ENCODE measurements at places on chromosomes 7 and 10.

DNA sequence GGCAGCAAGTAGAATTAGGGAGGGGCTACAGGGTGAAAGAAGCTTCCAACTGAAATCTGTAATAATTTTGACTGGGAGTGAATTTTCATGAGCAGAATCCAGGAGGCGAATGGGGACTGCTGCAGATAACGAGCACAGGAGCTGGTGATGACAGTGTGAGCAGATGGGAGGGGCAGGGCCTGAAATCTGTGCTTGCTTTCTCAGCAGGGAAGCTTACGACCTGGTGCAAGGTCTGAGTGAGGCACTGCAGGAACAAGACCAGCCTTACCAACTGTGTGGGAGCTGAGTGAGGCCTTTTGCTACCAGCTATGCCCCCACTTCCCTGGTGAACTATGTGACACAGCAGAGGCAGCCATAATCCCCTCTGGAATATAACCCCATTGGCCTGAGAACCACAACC, 109.8 kb downstream of the HPSE2 start:
- DNase-seq = no peak

DNA sequence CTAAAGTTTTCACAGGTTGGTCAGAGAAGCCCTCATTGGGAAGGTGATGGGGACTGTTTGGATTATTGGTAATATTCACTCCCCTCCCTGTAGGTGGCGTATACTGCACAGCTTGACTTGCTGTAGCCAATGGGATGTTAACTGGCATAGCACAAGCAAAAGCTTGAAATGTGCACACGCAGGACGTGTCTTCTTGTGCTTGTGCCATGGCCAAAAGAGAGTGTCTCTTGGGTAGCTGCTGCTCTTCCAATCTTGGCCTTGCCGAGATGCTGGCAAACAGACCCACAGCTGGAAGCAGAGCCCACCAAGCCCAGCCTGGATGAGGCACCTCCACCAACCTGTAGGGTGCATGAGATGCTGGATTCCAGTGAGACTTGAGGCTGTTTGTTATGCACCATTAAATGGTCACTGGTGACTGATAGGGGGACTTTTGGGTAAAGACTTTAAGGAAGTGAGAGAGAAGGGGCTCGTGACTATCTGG, 266.0 kb downstream of the GRID1 start:
- no peak for DNase-seq

- DNase-seq = no peak
Measured at GRCh38 chr10:45155784-45156183, 155.1 kb downstream of the ZNF22 start.

GRCh38 chr7:138943061-138943460, 38.1 kb downstream of the KIAA1549 start:
- no peak for DNase-seq

DNA sequence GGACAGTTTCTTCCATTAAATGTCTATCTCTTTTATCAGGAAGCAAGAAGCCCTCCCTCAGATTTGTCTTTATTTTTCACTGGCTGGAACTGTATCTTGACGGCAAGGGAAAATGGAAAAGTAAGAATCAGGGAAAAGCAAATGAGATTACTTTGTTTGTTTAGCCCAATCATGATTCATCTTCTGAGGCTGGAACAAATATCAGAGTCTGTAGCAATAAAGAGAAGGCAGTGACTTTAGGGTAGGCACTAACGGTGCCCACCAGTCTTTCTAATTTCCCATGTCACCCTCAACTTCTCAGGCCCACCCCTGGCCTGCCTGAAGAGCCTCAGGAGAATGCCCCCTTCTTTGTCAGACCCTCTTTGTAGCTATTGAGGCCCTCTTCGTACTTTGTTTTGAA, 36.3 kb upstream of the GOLGA7B start:
- DNase-seq = no peak

DNA sequence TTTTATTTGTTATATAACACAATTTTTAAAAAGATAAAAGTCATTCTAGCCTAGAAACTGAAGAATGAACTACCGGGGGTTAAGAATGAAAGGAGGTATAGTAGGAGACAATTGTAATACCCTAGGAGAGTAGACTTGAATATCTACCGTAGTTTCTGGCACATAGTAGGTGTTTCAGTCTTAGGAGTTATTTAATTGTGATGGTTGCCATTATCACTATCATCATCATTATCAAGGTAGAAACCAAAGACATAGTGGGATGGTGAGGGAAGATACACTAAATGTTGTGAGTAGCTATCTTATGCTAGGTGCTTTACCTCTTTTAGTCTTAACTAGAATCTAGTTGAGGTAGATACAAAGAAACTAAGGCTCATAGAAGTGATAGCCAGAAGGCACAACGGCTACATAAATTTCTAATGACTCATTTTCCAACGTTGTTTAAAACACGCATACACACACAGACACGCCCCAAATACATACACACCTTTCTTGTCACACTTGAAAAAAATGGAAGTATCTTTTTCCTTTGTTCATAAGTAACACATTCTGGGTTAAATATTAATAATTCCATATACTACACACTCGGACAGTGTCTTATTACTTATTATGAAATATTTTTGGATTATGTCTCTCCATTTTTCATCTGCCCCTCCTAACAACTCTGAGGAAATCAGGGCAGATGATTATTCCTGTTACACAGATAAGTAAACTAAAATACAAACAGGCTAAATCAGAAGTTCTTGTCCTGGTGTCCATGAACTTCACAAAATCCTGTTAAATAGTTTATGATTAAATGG, 2.0 kb upstream of the ANLN start:
- no peak for DNase-seq

GRCh38 chr7:47470567-47471357, 111.1 kb downstream of the TNS3 start:
- no peak for DNase-seq

GRCh38 chr7:21763818-21764217, 181.9 kb downstream of the CDCA7L start:
- no peak for DNase-seq

GRCh38 chr7:155533827-155534690, 12.3 kb downstream of the CNPY1 start:
- DNase-seq = no peak

GRCh38 chr7:143005632-143006260, 21.2 kb downstream of the OR9A2 start:
- DNase-seq = no peak

GRCh38 chr10:103676058-103676785, 179.2 kb downstream of the SH3PXD2A start:
- DNase-seq = no peak

- DNase-seq = no peak
Measured at GRCh38 chr7:2654059-2654458, 22.3 kb downstream of the TTYH3 start.

- no peak for DNase-seq
Measured at GRCh38 chr10:125788156-125789034, 12.8 kb upstream of the MMP21 start.

- no peak for DNase-seq
Measured at GRCh38 chr10:17993361-17993760, 41.6 kb downstream of the SLC39A12 start.

DNA sequence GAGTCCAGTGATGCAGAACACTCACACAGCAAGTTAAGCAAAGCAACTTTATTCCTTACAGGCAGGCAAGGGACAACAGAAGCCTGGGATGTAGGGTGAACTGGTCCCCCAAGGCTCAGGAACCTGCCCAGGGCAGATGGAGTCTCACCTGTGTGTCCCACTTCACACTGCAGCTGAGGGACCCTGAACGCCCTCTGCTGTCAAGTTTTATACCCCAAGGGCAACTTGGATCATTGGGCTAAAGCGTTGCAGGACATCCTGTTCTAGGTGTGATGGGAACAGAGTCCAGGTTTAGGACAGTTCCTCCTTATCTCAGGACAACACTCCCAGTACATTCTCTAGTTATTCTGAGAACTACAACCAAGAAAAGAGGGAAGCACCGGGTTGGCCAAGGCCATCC, 49.5 kb upstream of the ZNF746 start:
- no peak for DNase-seq

DNA sequence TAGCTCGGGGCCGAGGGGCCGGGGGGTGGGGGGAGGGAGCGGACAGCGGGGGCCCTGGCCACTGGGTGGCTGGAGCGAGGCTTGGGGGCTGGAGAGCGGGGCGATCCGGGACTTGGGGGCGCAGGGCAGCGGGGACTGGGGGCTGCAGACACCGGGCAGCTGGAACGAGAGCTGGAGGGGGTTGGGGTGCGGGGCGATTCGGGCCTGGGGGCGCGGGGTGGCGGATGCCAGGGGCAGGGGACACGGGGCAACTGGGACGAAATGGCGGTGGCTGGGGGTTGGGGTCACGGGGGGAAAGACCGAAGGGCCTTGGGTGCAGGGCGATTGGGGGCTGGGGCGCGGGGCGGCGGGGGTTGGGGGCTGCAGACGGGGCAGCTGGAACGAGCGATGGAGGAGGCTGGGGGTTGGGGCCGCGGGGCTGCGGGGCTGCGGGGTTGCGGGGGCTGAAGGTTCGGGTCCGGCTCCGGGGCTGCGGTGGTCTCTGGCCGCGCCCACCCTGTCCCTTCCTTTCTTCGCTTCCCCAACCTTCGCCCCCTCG, 590 bp downstream of the COL26A1 start:
- DNase-seq = no peak

GRCh38 chr7:92758796-92759431, 77.5 kb downstream of the CDK6 start:
- DNase-seq = no peak

- no peak for DNase-seq
Measured at GRCh38 chr10:130933008-130933390, 378.5 kb downstream of the TCERG1L start.

GRCh38 chr10:121800831-121801230, 127.0 kb downstream of the ATE1 start:
- no peak for DNase-seq

DNA sequence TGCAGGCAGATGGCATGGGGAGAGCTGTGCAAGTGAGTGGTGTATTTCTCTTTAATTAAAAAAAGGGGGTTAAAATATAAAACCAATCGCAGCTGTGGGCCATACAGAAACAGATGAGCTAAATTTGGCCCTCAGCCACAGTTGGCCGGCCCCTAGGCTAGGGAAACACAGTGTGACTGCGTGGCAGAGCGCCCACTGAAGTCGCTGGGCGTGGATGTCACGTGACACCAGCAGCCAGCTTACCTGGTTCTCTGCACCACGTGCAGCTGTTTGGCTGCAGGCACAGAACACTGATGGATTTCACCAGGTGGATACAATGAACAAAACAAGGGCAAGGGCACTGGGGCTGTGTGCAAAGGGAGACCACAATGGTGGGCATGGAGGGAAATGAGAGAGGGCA, 119.3 kb upstream of the ZNF746 start:
- no peak for DNase-seq

- no peak for DNase-seq
Measured at GRCh38 chr7:80403686-80404241, 108.1 kb downstream of the GNAT3 start.

- no peak for DNase-seq
Measured at GRCh38 chr10:15719899-15720634, at the start of gene ITGA8. Gene ITGA8, minus strand, starts transcription at chr10:15719922. Its CDS starts 151 bp downstream, at chr10:15719771.
